ENCODE measurements at places on chromosomes 1 and 21.

- no peak for DNase-seq
These were observed 5.5 kb upstream of the FOXO6 start for GRCh38 chr1:41355761-41356160.

GRCh38 chr1:237799762-237800474 lies 90.8 kb downstream of the ZP4 start:
- DNase-seq, result no peak

GRCh38 chr1:201537891-201538611 lies 876 bp upstream of the NAV1 start:
- DNase-seq, result no peak

DNA sequence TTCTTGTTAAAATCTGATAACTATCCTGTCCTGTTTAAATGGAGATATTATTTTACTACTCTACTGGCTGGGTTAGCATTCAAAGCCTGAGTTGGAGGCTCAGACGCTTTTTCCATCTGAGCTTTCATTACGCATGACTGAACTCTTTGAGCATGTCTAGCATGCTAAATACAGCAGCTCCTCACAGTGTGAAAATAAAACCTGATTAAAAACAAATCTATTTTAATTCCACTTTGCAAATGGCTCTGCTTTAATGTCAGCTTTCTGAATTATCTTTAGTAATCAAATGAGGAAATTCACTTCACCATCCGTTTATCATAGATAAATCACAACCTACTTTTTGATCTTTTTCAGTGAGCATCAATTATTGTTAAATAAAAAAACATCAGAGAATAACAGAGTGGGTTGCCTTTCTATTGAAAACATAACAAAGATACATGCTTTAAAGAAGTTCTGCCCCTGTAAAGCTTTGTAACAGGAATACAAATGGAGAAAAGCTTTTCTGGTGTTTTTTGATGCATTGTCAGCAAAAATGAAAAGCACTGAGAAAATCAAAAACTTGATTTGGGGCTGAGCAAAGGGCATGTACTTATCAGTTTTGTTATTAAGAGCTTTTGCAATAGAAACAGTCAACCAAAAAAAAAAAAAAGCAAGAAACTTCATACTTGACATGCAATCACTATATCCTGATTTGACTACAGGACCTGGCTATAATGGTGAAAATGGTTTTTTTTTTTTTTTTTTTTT lies 3.5 kb upstream of the SPEN start:
- no peak for DNase-seq

All from spinal cord (tissue), 10 donors.